NT2/D1 (cell line): ENCODE measurements at places on chromosomes 3 and 15.

DNA sequence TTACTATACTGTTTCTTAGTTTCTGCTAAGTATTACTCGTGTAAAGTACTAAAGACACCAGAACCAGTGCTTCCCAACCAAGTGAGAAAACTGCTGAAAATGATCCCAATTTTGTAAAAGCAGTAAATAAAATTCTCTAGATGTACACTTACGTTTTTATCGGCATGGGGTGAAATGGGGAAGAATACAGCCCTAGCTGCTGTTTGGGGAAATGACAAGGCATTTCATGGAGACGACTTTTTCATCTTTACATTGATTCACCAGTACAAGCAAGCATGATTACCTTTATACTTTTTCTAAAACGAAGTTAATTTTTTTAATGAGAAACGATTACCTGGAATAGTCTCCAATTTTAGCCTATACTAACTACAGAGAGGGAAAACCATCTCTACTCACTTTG lies 1.4 kb downstream of the PSMD6 start:
- DNase-seq: no peak

DNA sequence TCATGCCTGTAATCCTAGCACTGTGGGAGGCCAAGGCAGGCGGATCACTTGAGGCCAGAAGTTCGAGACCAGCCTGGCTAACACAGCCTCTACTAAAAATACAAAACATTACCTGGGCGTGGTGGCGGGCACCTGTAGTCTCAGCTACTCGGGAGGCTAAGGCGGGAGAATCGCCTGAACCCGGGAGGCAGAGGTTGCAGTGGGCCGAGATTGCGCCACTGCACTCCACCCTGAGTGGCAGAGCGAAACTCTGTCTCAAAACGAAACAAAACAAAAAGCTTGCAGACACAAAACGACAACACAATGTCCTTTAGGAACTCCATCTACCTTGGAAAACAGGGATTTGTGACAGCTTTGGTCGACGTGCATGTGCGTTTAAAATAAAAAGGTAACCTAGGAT lies 716 bp upstream of the KLHL24 start:
- DNase-seq: no peak

DNA sequence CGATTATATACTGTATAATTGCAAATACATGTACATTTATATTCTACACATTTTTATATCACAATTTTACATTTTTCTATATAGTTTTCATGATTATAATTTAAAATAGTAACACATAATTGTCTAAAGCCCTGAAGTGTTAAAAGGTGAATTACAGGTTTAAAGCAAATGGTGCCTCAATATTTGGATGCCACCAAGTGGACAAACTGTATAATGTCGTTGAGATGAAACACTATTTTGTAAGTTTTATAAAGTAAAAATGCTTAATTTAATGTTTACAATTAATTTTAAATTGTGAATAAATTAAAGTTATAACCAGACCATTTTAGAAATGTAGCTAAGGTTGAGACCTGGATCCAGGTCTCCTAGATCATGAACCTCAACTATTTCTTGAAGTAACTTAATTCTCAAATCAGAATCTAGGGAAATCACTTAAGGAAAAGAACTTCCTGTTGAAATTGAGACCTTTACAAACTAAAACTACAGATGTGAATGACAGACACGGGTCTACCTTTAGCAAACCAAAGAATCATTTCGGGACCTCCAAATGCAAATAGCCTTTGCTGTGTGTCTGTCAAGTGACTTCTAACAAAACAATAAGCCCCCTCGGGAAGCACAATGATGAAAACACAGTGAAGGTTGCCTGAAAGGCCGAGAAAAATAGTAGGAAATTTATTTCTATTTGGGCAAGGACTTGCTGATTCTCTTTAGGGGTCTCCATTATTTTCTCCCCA lies 37.8 kb downstream of the EHHADH start:
- peak; percentile 9 for DNase-seq

DNA sequence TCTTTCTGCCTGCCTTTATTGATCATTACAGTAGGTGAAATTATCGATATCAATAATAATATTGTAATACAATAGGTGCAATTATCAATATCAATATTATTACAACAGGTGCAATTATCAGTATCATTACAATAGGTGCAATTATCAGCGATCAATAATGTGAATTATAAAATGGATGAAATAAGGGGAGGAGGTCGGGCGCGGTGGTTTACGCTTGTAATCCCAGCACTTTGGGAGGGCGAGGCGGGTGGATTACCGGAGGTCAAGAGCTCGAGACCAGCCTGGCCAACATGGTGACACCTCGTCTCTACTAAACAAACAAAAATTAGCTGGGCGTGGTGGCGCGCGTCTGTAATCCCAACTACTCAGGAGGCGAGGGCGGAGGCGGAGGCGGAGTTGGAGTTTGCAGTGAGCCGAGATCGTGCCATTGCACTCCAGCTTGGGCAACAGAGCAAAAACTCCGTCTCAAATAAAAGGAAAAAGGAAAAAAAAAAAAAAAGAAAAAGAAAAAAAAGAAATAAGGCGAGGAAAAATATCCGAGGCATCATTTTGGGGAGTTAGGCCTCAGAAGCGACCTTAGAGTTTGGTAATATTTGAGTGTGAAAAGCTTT lies 611 bp upstream of the BNIP2 start:
- DNase-seq: peak; percentile 58

GRCh38 chr15:80401456-80401855 lies 2.7 kb upstream of the ARNT2 start:
- no peak for DNase-seq

GRCh38 chr3:79139395-79140068 lies 628.3 kb downstream of the ROBO1 start:
- DNase-seq: no peak

GRCh38 chr15:48625126-48625525 lies 20.4 kb downstream of the FBN1 start:
- no peak for DNase-seq

DNA sequence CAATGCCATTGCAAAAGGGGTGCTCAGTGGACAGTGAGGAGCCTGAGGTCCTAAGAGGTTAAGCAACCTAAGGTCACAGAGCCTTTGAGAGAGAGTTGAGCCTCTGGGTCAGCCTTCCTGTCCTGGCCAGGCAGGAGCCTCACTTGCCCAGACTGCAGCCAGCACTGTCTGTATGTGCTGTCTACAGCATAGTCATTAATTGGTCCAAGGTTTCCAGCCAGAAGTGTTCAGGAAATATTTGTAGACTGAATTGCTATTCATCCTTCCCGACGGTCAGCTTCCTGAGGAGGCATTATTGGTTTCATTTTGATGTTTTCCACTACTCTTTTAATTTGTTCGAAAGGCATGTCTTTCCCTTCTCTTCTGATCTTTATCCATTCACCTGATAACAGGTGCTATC lies 8.1 kb downstream of the SEC13 start:
- no peak for DNase-seq
